ENCODE measurements at places on chromosomes 2 and 18.

DNA sequence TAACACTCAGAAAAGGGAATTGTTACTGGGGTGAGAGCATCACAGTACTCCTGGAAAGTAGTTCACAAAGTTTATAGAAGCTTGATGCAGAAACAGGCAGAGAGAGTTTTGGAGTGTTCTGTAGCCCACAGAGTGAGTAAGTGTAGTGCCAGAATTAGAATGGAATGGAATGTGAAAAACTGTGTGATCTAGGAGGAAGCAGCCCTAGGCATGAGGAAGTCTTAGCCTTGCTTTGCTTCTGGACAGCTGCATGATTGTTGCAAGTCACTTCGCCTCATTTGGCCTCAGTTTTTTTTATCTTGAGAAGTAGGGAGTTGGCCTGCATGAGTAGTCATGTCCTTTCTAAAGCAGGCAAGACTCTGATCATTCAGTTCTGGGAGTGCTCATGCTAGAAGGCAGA is 10.9 kb downstream of the SERPINB12 start:
- DNase-seq: peak; percentile 69

- no peak for DNase-seq
Observed at GRCh38 chr2:169662744-169663143, 31.5 kb downstream of the CFAP210 start.

- no peak for DNase-seq
Observed at GRCh38 chr2:153105829-153106578, 372.6 kb downstream of the RPRM start.

- no peak for DNase-seq
Observed at GRCh38 chr2:70664525-70664924, 103.5 kb downstream of the ADD2 start.

- DNase-seq: peak; percentile 29
Observed at GRCh38 chr2:109560265-109560664, 53.5 kb downstream of the SEPTIN10 start.

DNA sequence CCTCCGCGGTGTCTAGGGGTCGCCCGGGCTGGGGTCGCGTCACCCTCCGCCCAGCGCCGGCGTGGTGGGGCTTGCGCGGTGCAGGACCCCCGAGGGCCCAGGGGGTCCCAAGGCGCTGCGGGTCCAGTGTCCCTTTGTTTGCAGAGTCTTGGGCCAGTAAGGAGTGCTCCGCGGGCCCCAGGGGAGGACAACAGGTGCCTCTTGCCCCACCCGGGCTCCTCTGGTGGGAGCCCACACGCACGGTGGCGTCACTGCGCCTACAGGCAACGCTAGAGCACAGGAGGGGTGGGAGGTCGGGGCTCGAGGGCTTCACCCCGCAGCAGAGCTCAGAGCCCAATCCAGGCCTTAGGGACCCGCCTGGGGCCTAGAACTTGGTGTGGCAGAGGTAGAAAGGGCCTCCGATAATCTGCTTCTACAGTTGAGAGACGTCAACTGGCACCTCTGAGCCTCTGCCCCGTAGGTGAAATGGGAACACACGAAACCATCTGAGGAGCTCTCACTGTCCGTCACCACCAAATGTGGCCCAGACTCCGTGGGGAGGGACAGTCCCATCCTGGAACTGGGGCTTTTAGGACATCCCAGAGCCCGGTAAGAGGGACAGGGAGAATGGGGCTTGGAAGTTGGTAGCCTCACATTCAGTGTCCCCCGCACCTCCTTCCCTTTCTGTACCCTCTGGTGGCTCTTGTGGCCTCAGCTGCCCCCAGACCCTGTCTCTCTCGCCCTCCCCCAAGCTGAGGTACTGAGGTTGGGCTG is 1.4 kb downstream of the ARID5A start:
- DNase-seq: no peak
